Coronary artery (tissue), 2 donors: ENCODE measurements at places on chromosomes 1 and 21.

GRCh38 chr1:240350910-240351331 lies 259.2 kb downstream of the FMN2 start:
- DNase-seq, result no peak

GRCh38 chr1:232226197-232226712 lies 403.7 kb downstream of the SIPA1L2 start:
- DNase-seq, result no peak

DNA sequence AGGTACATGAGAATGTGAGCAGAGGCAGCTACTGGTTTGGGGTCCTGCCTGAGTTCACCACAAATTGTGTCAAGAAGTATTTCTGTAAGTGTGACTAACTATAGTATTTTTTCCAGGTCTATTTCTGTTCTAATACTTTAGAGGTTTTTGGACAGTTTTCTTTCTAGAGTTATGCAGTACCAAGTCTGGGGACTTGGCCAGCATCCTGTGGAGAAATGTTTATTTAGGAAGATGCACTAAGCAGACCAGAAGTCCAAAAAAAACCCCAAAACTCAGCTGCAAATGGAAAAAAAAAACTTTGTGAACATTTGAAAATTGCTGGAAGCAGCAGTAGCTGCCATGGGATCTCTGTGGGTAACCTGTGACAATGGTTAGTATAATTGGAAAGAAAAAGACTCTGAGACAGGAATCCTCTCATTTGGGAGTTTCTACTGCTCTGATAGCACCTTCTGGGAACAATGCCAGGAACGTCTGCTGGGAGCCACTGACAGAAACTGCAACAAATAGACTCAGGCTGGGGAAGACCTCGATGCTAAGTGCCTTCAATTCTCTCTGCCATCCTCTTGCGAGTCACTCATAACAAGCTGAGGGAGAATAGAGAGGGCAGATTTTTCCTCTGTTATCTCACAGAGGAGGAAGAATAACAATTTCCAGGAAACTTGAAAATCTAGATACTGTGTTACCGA lies 37.6 kb downstream of the OR10R2 start:
- no peak for DNase-seq

DNA sequence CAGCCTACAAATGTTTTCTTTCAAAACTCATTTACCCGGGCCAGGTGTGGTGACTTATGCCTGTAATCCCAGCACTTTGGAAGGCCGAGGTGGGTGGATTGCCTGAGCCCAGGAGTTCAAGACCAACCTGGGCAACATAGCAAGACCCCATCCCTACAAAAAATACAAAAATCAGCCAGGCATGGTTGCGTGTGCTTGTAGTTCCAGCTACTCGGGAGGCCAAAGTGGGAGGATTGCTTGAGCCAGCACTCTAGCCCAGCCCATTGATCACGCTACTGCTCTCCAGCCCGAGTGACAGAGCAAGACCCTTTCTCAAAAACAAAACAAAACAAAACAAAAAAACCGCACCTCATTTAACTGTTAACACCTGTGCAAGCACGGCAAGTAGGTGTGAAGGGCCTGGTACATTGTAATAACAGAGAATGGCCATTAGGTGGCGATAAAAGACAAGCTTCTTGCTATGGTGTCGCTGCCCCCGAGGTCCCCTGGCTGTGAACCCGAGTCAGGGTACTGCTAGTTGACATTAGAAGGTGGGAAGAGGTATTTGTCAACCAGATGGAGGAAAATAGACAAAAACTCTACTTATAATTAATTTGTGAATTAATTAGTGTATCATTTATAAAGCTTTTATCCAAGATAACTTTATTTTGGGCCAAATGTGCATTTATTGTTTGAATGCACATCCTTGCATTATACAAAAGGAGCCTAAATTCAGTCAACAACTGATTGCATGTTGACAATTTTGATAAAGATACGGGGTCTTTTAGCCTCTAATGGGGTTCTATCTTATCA lies 66.5 kb downstream of the SH3BGR start:
- DNase-seq, result no peak

- DNase-seq, result no peak
Observed at GRCh38 chr21:43716376-43717165, 2.4 kb upstream of the PDXK start.
